Stimulated activated CD8-positive, alpha-beta memory T cell treated with anti-CD3 and anti-CD28 coated beads, Interleukin-2, amount 100 ng/mL, for 1 hour (primary cell): ENCODE measurements at places on chromosomes 5 and 9.

DNA sequence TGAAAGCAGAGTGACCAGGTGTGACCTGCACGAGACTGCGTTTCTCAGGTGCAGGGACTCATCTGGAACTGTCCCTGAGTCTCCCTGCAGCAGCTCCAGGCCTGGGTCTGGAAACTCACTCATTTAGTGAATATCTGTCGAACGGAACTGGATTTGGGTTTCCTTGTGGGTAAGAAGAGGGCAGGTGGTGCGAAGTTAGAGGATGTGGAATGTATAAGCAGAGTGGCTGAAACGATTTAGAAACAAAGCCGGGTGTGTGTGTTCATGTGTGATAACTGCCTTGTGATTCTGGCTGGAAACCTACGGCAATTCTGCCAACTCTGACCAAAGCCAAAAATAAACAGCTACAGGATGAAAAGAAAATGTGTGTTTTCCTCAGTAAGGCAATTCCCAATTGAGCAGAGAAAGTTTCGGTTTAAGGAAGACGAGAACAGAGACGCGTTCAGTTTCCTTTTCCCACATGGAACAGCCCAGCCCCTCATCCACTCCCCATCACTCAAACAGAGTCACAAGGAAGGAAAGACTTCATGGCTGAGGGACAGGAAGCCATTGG, 130.3 kb downstream of the NSG2 start:
- no peak for DNase-seq

- no peak for DNase-seq
Observed at GRCh38 chr9:15111071-15111470, 195.9 kb downstream of the TTC39B start.

- no peak for DNase-seq
Observed at GRCh38 chr5:93675460-93676450, 65.6 kb downstream of the POU5F2 start.

GRCh38 chr9:378263-378662, 163.6 kb downstream of the DOCK8 start:
- no peak for DNase-seq

GRCh38 chr5:37847978-37848425, 8.2 kb upstream of the GDNF start:
- DNase-seq: no peak

- no peak for DNase-seq
Observed at GRCh38 chr9:132810314-132810713, 67.8 kb downstream of the AK8 start.

GRCh38 chr9:117682955-117683710, 21.1 kb upstream of the TLR4 start:
- no peak for DNase-seq
